ENCODE measurements at places on chromosomes 3 and 15. TPM values are rescaled to one million over a fixed set of nuclear protein-coding genes. Genes with fewer than 3 reads are reported as not detected.

- no peak for DNase-seq
Measured at GRCh38 chr3:57927916-57928315, 80.3 kb upstream of the FLNB start.

- no peak for DNase-seq
Measured at GRCh38 chr3:132598181-132598580, 1.1 kb downstream of the ACKR4 start.

DNA sequence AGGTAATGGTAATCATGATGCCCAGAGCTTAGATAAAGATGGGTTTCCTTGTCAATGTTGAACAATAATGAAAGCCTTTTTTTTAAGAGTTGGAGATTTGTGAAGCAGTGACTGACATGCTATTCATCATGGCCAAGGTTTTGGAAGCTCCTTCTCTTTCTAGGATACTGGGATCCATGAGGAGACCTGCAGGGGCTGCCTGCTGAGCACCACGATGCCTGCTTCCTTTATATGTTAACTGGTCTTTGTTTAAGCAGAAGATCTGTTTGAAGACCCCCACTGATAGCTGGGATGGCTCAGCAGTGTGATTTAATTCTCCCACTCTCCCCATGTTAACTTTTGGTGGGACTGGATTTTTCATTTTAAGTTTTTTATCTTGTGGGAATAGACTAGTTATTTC is 15.8 kb downstream of the RBP1 start:
- DNase-seq = no peak

DNA sequence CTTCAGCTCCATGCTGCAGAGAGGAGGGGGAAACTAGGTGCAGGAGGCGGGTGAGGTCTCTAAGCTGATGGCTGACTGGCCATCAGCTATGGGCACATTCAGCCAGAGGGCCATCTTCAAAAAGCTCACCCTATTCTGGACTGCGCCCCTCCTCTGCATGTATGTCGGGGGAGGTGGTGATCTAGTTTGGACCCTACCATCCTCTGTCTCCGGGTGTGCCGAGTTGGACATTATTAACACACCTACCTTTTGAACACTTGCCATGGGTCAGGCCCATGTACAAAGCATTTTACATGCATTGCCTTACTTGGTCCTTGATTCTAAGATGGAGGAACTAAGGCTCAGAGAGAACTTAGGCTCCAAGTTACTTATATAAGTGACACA is 1.4 kb downstream of the NISCH start:
- no peak for DNase-seq

DNA sequence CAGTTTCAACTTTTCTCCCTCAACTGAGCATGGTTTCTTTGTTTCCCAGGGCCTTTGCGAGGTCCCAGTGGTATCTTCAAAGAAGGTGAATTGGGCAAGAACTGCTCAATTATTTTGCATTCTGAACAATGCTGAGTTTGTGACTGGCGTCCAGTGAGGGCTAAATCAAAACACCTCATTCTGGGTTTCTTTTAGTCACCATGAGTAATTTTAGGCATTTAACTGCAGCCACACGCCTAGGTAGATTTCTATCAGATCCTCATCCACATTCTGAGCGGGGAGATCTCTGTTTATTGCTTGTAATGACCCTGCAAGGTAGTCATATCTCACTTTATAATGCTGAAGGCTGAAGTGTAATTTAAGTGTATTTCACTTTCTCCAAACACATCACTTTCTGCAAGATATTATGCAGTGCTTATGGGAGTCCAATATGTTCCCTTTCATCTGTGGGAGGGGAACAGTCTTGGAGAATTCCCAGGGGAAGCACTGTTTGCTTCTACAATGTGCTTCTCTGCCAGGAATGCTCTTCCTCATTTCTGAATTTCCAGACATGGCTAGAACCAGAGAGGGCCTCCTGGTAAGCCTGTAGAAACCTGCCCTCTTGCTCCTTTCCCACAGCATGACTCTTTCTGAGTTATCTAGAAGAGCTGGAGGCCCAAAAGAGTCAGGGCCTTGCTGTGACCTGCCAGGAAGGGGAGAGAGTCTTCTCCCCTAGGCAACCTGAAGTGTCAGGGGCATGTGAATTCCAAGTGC is 91.7 kb downstream of the FRMD4B start:
- peak; percentile 99 for DNase-seq

- DNase-seq = peak; percentile 14
Measured at GRCh38 chr3:183131735-183132134, 30.8 kb downstream of the LAMP3 start.

Gene CCDC54
- not detected for total RNA-seq

GRCh38 chr3:172557515-172558220 is 34.4 kb upstream of the TNFSF10 start:
- DNase-seq = peak; percentile 89

DNA sequence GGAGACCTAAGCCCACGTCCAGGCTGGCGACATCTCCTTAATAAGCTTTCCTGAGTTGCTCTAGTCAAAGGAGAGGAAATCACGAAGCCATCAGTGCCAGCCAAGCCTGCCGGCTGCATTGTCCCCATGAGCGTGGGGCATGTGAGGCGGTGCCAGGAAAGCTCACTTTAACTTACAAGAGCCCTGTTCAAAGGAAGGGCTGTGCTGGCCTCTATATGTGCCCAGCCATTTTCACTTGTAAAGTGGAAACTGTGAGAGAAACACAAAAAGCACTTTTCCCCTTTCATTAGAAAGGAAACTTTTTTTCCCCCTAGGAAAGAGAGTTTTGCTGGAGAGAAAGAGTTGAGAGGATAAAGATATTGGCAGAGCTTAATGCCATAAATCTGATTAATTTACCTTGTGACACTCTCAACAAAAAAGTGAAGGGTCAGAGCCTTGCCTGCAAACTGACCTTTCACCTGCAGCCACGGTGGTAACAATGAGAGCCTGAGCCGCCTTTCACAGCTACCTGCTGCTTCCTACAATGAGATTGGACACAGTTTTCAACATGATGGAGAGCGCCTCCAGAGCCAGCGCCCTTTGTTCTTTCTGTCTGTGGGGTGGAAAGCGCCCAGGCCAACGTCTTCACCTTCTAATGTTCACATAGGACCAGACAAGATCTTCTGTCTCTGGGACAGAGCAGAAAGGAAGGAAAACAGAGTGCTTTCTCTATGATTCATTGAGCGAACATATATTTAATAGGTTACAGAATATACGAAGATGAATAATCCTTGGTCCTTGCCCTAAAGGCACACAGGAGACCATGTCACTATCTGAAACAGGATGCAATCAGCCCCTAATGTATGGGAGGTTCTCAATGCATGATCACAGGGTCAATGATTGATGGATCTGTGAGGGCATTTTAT is 233.1 kb upstream of the HES1 start:
- no peak for DNase-seq

DNA sequence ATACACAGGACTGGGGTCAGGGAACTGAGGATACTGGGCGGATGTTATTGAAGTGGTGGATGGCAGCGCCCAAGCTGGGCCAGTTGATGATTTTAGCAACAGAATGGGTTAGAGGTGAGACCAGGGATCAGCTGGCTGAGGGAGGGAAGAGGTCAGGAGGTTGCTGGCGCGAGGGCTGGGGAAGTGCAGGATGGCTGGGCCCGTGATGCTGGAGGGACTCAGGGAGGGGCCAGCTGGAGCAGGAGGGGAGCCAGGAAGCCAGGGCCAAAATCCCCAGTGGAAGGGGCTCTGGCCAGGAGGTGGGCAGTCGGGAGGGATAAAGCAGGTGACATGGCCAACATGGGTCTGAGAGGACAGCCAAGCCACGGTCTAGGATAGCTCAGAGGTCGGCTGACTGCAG is 178.0 kb downstream of the NSMCE3 start:
- no peak for DNase-seq

DNA sequence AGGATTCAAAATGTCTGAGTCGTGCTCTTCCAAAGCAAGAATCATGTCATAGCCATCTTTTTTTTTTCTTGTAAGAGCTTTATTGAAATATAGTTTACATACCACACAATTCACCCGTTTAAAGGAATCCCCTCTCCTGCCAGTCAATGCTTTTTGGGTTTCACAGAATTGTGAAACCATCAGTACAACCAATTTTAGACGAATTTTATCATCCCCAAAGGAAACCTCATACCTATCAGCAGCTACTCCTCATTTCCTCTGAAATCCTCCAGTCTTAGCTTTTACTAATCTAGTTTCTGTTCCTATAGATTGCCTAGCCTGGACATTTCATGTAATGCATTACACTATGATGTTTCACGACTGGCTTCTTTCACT is 39.6 kb downstream of the ADIPOQ start:
- DNase-seq = no peak

DNA sequence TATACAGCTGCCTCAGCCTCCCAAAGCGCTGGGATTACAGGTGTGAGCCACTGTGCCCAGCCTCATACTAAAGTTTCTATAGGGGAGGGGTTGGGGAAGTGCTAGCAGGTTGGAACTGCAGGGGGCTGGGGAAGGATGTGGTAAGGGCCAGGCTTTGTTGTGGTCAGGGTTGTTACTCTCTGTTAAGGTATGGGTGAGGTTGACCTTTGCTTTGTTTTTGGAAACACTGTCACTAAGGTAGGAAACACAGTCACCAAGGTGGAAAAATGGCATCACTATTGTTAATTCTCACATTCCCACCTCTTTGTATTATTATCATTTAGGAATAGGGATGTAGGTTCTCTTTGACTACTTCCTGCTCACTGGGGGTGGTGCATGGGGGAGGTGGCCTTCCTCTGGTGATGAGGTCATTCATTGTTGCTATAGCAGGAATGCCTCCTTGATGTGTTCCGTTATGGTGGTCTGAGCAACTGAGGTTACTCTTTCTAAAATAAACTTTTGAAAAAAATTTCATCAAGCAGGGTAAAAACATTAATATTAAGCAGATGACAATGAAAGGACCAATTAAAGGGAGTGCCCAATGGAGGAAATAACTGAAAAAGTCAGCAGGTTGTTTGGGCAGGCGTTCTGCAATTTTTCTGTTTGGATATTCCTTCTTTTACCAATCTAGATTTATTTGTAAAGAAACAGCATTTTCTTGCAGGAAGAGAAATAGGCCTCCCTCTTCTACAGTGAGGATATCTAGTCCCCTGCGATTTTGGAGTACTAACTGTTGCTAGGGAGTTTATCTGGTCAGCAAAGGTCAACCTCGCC is 150.5 kb downstream of the WDR76 start:
- no peak for DNase-seq

Measured in bronchial epithelial cell (primary cell).